Central memory CD8-positive, alpha-beta T cell (primary cell): ENCODE measurements at places on chromosomes 1 and 21.

DNA sequence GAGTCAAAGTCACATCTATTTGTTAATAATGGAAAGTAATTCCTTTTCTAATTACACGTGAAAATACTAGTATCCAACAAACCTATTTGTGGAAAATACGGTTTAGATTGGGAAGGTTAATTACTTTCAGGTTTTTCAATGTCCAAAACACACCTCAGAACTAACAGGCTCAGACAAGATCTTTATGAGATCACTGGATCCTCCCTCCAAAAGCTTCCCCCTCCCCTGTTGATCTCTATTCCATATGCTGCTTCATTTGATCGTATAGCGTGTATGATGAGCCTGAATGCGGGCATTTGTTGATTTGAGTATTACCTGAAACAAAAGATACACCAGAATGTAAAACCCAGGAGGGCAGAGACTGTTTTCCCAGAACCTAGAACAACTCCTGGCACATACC, 26.5 kb downstream of the ERG start:
- no peak for DNase-seq

- DNase-seq: no peak
Observed at GRCh38 chr1:5053744-5054143, 399.3 kb downstream of the AJAP1 start.

GRCh38 chr21:35025206-35026152, 23.6 kb downstream of the RUNX1 start:
- no peak for DNase-seq

GRCh38 chr1:156654700-156655099, 12.8 kb downstream of the BCAN start:
- DNase-seq: no peak

- peak; percentile 90 for DNase-seq
Observed at GRCh38 chr1:20633190-20634064, at the start of gene PINK1. TSS of gene PINK1 (plus strand) at chr1:20633458. CDS start at chr1:20633549, 91 bp downstream.
